Kidney (tissue), 22 donors: ENCODE measurements at places on chromosomes 3 and 15. TPM values are rescaled to one million over a fixed set of nuclear protein-coding genes. Genes with fewer than 3 reads are reported as not detected.

CX3CR1 gene
- 0.99 TPM for polyA plus RNA-seq

CPN2 gene
- 15.8 TPM for polyA plus RNA-seq

TLR9 gene
- polyA plus RNA-seq = not detected

DNA sequence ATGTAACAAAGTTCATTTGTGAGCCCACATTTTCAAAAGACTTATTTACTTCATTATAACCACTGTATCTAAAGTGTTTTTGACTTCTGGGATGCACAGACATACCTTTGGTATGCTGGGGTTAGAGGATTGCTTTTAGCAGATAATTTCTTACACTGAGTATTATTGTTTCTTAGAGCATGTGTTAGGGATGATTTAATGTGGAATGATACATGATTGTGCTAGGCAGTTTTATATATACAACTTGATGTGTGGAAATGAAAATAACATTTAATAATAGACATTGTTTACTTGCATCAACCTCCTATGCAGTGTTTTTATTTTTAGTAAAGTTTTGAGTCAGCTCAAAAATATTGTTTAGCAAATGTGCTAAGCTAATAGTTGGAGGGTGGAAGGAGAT is 3.4 kb downstream of the KIF23 start:
- no peak for DNase-seq

DNA sequence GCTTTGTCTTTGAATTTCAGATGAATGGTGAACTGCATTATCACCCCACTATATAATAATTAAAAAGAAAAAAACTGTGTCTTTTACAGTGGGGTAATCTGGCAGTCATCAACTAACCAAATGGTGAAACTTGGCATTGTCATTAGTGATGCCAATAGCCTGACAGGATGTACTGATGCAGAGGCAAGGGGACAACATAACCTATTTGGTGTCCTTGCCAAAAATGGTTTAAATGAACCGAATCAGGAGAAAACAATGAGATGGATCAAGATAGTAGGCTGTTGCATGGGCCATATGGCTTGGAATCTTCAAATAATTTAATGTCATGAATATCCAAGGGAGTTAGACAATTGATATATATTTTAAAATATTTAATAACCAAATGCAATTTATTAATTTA is 738.7 kb downstream of the FHIT start:
- DNase-seq = no peak

- DNase-seq = no peak
Observed at GRCh38 chr3:47227678-47228077, 54.9 kb downstream of the KIF9 start.
